ENCODE measurements at places on chromosomes 4 and X.

- no peak for DNase-seq
Observed at GRCh38 chr4:97475621-97476020, 667.7 kb downstream of the STPG2 start.

- DNase-seq = no peak
Observed at GRCh38 chrX:64182208-64182607, 23.3 kb downstream of the AMER1 start.

GRCh38 chr4:163603257-163603656 lies 108.8 kb downstream of the TMA16 start:
- DNase-seq = no peak

DNA sequence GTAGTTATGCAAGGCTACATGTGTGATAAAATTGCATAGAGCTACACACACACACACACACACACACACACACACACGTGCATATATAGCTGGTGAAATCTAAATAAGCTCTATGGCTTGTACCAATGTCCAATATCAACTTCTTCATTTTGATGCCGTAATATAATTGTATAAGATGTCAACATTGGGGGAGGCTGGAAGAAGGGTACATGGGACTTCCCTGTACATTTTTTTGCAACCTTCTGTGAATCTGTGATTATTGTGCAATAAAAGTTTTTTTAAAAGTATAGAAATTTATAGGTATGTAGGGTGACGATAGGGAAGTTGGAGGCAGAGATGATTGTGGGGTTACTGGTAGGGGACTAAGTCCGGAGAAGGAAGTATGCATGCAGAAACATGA lies 105.5 kb downstream of the HDAC8 start:
- DNase-seq = no peak

DNA sequence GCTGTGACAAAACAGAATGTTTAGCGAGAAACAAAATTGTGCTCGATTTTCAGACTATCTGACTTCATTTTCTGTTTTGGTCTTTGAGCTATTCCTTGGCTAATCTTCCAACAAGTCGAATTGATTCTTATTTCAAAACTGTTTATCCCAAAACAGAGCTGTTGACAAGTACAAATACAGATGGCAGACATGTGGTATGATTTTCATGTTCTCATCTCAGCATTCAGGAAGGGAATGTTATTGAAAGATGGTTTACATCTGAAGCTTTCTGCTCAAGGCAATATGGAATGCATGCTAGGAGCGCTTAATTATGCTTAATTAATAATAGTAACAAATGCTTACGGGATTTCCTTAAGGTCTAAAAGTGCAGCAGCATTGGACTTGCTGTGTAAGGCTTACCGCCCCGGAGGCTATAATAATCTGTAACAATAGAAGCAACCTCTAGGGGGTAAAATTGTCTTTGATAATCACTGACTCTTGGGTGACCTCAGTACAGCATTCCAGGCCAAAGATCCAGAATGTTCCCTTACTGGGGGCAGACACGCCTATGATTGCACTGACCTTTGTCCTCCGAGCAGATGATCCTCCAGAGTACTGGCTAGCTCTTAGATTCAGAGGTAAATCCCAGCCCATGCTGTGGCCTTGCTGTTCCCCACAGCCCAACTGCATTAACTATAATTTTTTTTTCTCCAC lies 16.4 kb downstream of the LSM6 start:
- no peak for DNase-seq

DNA sequence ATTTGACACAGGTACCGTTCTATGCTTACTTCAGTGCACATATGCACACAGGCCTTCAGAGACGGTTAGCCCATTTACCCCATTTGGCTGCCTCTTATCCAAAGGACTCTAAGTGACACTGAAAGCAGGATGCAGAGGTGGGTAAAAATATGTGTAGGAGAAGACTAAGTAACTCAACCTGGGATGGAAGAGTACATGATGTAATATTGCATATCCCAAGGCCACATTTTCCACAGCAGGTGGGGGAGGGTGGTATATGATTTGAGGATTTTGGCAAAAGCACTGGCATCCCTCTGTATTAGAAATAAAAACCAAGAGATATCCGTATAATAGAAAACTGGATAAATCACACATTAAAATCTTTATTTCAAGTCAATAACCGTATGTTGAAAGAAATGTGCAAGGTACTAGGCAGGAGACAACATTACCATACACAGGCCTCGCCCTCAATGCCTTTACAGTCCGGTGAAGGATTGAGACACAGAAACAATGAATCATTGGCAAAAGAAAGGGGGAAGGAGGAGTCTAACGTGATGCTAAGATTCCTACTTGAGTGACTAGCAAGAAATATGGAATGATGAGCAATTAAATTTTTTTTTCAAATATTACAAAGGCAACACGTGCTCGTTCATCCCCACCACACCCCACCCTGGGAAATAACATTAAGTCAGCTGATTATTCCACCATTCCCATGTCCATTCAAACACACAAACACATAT lies 161.0 kb upstream of the RASGEF1B start:
- DNase-seq = no peak

DNA sequence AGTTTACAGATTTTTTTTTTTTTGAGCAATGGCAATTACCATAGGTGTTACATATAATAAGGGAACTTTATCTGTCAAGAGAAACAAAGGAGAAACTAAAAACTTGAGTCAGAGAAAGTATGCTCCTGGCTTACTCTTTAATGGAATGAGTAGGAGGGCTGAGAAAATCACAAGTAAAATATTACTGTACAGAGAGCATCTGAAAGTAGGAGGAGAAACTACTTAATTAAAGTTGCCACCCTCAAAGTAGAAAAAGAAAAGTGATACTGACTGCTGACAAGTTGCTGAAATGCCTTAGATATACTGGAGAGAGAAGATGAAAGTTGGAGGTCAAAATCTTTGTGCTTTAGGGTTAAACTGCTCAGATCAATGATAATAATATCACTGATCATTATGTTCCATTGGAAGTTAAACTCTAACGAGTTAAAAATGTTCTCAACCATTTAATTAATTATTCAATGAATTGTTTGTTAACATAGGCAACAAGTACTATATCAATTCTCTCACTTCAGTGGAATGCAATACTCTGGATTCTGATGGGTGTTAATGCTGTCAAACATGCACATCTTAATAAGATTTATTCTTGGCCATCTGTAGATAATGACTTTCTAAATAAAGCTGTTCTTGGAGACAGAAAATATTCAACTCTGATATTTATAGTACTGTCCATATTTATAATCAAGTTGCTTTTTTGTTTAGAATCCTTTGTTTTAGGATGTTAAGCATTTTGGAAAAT lies 61.2 kb upstream of the CAMK2D start:
- DNase-seq = peak; percentile 79
